ENCODE measurements at places on chromosomes 5 and 9. TPM values are rescaled to one million over a fixed set of nuclear protein-coding genes. Genes with fewer than 3 reads are reported as not detected.

- no peak for DNase-seq
These were observed 53.2 kb upstream of the HMHB1 start for GRCh38 chr5:143758750-143759149.

- DNase-seq = no peak
These were observed 135.1 kb upstream of the PPP1R26 start for GRCh38 chr9:135344523-135344901.

- DNase-seq = no peak
These were observed 89.7 kb upstream of the EQTN start for GRCh38 chr9:27386571-27387091.

DNA sequence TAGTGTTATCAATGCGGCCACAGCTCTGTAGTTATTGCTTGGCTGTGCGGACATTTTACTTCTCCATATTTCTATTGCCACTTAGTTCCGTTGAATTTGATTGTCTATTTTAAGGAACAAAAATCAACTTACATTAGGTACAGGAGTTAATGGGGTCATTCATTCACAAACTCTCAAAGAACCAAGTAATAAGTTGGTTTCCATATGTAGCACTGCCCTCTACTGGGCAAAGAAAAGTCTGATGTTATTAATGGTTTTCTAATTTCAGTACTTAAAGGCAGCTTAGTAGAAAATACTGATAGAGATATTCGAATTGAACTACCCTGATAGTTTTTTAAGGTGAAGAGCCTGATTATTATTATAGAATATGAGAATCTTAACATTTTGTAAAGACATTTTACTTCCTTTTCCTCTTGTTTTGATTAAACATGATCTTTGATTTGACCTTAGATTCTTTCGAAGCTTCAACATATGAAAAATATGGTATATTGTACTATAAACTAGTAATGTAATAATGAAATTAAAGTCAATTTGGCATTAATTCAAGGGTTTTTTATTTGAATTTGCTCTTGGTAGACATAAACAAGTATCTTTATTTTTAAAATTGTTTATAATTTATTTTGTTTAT lies 119.5 kb upstream of the CTNND2 start:
- DNase-seq = peak; percentile 40

DNA sequence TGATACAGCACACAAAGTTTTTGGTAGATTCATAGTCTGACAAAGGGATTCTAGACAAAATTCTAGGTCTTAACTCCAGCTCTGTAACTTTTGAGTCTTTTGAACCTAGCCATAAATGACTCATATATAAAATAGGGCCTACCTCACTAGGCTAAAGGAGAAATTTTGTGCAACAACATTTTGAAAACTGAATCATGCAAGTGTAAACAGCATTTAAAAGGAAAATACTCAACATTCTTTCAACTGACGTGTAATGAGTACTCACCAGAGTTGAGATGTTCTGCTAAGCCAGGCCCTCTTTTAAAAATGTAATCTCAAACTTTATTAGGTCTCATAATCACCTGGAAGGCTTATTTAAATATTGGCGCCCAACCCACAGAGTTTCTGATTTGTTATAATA lies 113.2 kb downstream of the STK32A start:
- DNase-seq = no peak

DNA sequence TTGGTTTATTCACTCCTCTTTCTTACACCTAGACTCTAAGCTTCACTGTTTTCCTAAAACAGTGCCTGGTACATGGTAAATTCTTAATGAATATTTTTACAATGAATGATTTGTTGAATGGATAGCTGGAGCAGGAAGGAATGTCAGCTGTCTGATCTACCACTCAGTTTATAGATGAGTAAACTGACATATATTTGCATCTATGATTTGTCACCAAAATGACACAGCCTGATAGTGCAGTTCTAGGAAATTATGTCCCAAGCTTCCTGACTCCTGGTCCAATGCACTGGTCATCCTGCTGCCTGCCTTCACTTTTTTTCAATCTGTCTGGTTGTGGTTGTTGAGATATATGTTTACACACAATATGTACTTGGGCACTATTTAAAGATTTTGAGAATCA lies 651.7 kb upstream of the WWC1 start:
- no peak for DNase-seq

DNA sequence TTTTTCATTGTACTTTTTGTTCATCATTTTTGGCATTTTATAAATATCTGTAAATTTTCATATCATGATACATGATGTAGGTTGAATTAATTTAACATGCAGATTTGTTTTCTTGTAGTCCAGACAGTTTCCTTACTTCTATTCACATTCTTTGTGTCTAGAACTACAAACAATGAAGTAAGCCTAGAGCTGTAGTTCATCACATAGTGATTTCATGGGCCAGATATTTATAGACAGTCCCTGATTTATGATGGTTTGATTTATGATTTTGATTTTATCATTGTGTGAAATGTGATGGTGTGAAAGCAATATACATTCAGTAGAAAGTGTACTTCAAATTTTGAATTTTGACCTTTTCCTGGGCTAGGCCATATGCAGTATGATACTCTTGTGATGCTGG lies 139.0 kb downstream of the ARHGEF28 start:
- no peak for DNase-seq

DNA sequence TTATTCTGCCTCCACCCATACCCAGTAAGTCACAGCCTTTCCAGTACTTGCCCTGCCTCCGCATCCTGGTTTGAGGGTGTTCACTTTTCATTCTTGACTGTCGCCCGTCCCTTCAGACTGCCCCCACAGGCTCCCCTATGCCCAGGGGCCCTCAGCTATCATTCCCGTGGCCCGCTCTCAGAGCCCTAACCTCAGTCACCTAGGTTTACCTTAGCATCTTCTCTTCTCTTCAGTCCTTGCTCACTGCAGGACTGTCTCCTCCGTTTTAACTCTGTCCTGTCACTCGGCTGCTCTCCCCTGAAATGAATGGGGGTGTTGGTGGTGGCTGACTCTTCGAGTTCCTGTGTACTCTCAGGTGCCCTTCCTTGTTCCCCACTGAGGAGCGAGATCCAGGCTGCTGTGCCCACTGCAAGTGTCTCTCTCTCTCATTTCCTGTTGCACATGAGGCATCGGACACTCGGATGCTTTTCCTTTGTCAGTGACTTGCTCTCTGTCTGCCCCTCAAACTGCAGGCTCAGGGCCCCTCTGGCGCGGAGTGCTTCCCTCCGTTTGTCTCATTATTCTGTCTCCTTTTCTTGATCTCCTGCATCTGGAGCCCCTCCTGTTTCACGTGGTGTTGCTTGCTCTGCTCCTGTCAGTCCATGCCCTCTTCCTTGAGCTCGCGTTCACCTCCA lies 89.8 kb downstream of the CACNA1B start:
- no peak for DNase-seq

DNA sequence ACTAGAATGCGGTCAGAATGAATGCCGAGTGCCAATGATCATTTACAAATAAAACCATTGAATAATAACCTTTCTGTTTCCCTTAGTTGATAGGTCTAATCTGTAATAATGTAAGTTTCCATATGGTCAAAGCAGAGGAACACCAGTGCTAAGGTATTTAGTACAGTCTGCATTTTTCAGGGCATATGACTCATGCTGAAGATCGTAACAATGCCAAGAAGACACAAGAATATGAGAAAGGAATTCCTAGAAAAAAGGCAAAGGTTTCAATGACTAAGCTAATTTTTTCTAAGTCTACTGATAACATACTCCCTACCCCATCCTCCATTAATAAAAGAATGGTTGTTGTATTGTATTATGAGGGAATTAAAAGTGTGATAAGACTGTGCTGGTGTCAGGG lies 2.8 kb downstream of the OR1L8 start:
- no peak for DNase-seq

DNA sequence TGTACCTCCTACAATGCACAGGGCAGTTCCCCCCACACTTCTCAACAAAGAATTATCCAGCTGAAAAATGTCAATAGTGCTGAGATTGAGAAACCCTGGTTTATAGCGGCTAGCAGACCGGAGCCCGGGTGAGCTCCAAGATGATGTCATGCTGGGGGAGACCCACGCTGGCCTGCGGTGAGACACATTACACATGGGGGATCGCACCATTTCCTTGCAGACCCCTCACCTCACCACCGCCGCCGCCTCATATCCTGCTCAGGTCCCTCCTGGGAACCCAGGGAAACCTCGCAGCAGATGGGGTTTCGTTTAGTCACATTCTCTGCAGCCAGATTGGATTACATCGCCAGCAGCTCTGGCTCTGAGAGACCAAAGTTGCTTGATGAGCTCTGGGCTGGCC lies 14.7 kb upstream of the TNC start:
- no peak for DNase-seq

DNA sequence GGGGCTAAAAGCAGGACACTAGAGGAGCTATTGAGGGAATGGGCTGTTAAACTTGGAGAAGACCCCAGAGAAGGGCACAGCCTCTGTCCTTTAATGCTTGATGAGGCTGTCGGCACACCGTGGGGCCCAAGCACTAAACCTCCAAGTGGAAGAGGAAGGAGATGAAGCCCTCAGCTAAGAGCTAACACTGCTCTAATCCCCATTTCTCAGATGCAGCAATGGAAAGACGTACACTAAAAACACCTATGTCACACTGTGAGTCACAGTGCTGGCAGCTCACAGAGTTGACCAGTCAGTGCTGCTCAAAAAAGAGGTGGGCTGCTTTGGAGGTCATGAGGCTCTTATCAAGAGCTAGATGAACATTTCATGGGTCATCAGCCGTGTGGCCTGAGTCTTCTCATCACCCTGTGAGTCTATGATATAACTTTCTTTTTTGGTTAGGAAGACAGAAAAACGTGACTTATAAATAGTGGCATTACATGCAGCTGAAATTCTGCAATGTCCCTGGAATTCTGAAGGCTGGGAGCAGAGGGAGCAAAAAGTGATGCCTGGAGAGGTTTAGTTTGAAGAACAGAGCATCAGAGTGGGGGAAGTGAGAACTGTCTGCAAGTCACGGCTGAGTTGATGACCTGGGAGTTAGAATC lies 21.5 kb downstream of the TNFSF8 start:
- DNase-seq = no peak

DNA sequence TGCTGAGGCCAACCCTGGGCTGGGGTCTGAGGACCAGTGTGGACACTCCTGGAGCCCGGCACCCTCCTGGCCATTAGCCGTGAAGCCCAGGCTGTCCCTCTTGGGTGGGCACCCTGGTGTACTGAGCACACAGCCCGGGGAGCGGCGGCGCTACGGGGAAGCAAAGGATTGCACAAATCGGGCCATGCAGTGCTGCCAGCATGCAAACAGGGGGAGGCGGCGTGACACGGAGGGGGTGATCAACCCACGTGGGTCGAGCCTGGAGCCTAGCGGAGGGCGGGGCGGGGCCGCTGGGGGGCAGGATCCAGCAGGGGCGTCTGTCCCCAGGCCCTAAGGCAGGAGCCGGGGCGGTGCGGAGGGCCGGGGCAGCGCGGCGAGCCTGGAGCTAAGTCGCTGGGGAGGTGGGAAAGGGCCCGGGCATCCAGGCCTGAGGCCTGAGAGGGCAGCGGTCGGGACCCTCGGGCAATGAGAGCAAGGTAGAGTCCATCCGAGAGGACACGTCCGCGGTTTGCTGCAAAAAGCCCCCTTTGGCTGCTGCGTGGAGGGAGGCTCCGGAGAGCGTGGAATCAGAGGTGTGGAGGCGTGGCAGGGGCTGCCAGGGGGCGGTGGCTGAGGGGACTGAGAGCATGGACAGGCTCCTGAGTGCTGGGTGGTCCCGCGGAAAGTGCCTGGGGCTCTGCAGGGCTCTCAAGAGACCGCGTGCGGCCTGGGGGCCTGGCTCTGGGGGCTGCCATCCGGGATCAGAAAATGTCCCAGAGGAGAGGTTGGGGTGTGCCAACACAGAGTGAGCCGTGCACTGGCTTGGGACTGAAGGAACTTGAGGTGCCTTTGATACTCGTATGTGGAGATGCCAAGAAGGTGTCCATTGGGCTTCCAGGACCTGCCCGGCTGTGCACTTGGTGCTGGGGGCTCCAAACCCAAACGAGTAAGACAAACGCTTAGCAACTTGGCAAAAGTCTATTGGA lies 94.2 kb downstream of the BARX1 start:
- no peak for DNase-seq

DNA sequence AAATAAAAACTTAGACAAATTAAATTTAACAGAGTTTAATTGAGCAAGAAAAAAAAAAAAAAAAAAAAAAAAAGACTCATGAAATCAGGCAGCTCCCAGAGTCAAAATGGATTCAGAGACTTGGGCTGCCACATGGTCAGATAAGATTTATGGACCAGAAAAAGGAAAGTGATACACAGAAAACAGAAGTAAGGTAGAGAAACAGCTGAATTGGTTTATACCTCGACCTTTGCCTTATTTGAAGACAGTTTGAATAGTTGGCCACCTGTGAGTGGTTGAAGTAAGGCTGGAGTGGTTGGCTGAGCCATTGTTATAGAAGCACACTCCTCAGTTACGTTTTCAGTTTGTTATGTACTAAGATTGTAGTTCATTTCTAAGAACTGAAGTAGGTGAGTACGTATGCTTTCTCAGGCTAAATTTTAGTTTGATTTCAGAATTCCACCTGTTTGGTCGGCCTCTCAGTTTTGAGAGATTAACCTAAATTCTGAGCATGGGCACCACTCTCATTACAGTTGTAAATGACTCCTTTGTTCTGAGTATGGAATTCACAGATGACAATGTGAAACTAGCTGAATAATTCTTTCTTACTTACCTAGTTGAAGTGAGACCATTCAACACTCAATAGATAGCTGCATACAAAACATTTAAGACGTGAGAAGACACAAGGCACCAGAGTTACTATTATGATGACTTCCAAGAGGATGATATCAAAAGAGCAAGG lies 149.0 kb downstream of the AOPEP start:
- no peak for DNase-seq

GRCh38 chr5:43608406-43608805 lies 5.4 kb downstream of the NNT start:
- no peak for DNase-seq

GRCh38 chr9:33127881-33128280 lies 39.3 kb downstream of the B4GALT1 start:
- no peak for DNase-seq

GRCh38 chr5:15621094-15621493 lies 121.1 kb downstream of the FBXL7 start:
- DNase-seq = no peak

DNA sequence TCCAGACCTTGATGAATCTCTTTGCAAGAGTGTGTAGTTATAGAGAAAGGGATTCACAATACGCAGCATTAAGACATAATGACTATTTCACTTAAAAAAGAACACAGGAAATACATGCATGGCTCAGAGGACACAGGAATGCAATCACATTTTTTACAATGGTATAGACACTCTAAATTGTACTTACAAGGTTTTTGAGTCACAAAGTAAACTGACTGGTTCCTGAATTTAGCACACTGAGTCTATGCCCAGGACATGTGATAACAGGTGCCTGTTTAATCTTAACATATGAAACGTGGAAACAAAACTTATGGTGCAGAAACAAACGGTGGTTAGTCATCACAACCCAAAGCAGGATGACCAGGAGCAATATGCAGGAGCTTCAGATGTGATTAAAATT lies 6.7 kb downstream of the EPB41L4A start:
- DNase-seq = no peak

ARSI gene
- 3.8 TPM for total RNA-seq

ZFP2 gene
- 2.8 TPM for total RNA-seq

LCN6 gene
- total RNA-seq = not detected

GABRP gene
- 23.5 TPM for total RNA-seq

CARTPT gene
- total RNA-seq = 148 TPM

TRIP13 gene
- total RNA-seq = 8.4 TPM

LOX gene
- total RNA-seq = 0.23 TPM

NR5A1 gene
- total RNA-seq = 1.2 TPM

WWC1 gene
- 1.1 TPM for total RNA-seq
